ENCODE measurements at places on chromosomes 2 and 18. TPM values are rescaled to one million over a fixed set of nuclear protein-coding genes. Genes with fewer than 3 reads are reported as not detected.

GRCh38 chr2:149103081-149103620 lies 64.7 kb downstream of the LYPD6B start:
- DNase-seq = no peak

DNA sequence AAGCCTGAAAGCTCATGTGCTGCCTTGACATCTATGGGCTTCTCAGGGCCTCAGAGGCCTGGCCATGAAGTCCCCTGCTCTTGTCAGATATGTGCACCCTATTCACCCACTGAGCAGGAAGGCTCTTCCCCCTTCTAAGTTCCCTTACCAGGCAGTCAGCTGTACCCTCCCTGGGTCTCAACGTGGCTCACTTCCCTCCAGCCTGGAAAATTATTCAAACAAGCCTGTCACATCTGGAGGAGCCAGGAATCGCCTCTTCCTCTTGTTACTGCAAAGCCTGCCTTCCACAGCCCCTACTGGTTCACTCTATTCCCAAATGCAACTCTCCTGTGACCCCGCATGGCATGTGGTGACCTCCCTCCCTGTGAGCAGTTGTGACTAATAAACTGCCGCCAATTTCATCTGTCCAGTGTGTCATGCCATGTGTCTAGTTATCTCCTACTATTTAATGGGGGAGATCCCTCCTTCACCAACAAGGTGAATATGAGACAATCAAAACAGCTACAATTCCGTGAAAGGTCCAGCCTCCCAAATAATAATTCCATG lies 8.4 kb upstream of the SERPINB8 start:
- no peak for DNase-seq

DES gene
- 20.8 TPM for total RNA-seq

DNA sequence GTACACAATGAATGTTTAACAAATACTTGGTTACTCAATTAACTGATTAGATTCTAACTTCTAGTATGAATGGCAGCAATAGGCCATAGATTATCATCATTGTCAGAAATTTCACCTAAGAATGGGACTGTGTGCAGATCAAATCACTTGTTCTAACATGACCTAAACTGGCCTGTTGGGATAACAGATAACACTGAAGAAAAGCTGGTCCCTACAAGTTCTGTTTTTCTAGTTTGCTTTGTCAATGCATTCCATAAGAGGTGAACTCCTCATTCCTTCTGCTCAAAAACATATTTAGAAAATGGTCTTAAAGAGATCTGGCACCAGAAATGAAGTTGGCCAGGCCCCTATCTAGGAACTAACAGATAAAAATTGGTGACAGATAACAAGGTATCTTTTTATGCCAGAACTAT lies 175.4 kb downstream of the THADA start:
- DNase-seq = no peak

- no peak for DNase-seq
These were observed 26.9 kb upstream of the YWHAQ start for GRCh38 chr2:9657731-9658130.

DNA sequence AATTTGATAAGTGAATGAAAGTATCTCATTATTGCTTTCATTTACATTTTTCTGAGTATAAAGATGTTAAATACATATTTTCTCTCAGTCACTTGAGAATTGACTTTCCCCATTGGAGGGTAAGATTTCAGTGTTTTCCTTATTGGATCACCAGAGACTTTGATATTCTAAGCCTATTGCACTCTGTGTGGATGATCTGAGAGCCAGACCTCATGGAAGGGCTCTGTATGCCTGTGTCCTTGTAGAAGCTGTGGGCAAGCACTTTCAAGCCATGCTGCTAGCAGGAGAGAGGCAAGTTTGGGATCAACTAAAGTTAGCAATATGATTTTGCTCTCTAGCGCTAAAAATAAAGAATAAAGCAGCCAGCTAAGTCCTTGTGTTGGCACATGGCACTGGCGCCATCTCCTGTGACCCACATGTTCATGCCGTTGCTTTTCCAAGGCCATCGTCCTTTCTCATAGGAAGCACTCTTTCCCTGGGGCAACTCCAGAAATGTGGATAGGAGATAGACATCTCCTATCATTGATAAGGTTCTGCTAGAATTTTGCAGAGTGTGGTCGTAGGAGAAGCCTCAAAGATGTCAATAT lies 72.6 kb downstream of the AOX1 start:
- no peak for DNase-seq

SGPP2 gene
- total RNA-seq = not detected

- no peak for DNase-seq
These were observed 2.6 kb downstream of the RBMS1 start for GRCh38 chr2:160490733-160491685.

SLC39A10 gene
- 19.2 TPM for total RNA-seq

GRCh38 chr2:25514043-25514637 lies 159.2 kb downstream of the DTNB start:
- DNase-seq = no peak

DNA sequence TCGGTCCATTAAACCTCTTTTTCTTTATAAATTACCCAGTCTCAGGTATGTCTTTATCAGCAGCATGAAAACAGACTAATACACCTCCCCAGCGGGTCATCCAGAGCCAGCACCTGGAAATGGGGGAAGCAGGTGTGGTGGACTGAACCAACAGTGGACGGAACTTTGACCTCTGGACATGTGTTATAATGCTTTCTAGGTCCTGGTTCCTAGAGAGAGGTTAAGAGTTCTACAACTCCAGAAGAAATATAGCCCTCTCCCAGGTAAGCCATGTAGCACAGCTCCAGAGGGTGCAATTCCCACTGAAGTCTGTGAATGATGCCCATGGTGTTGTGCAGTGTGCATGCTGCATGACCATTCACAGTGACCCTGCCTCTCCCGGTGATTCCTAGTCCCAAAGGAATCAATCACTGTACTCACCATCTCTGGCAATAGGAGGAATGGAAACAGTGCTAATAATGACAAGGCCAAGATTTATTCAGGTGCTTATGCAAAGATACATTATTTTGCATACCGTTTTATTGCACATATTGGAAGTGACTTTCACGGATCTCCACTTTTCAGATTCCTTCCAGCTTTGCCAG lies 45.2 kb upstream of the MYO1B start:
- no peak for DNase-seq

DNA sequence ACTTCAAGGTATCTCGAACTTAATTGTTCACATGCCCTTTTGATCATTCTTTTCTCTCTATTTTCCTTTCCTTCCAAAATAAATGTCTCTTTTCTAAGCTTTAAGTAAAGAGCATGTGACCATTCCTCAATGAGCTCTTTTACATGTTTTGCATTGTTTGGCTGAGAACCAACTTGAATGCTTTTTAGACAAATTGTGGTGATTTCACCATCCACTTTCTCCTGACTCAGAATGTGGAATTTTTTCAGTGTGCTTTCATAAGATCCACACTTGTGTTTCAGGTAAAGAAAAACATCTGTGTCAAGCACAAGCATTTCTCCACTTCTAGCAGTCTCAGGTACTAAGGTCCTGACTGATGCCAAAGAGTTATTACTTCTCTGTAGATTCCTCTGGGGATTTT lies 10.7 kb downstream of the RBM43 start:
- DNase-seq = no peak

- no peak for DNase-seq
These were observed 39.3 kb downstream of the ZAP70 start for GRCh38 chr2:97752342-97753334.

SLC14A1 gene
- 3.7 TPM for total RNA-seq

DNA sequence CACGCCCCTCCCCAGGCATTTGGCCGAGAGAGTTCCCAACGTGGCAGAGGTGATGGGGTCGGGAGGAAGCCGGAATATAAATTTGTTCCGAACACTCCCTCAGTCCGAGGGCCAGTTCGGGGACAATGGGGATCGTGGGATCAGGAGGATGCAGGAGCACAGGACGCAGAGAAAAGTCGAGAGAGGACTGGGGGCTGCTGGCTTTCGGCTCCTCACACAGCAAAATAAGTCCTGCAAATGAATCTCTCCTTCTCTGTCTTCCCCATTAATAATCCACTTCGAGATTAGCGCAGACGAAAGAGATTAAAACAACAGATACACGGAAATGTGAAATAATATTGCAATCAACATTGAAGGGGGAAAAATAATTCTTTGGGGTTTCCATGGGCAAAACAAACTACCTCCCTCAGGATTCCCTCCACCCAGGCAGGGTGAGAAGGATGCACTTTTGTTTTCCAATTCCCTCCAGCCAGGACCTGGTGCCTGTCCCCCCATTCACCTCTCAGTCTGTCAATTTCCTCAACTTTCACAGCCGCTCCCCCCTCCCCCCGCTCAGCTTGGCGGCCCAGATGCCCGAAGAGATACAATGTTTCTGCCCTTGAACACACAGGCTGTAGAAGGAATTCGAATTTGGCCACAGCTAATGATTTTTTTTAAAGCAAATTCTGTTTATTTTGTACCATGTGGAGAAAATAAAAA lies 3.1 kb upstream of the ZEB2 start:
- DNase-seq = no peak

DNA sequence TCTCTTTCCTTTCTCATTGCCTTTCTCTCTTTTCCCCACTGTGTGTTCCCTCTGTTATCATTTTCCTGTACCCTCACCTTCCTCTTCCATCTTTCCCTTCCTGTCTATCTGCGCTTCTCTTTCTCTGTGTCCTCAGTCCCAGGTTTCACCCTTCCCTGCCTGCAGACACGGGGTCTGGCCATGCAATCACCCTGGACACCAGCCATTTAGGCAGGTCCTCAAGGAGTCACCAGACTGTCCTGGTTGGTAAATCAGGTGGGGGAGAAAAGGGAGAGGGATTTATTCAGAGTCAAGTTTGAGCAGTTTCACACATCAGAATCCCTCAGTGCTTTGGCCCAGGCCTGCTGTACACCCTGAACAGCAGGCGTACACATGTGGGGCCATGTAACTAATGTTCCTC lies 169.3 kb downstream of the ANKRD30B start:
- no peak for DNase-seq

GRCh38 chr2:1891147-1891546 lies 146.8 kb upstream of the PXDN start:
- DNase-seq = no peak

DNA sequence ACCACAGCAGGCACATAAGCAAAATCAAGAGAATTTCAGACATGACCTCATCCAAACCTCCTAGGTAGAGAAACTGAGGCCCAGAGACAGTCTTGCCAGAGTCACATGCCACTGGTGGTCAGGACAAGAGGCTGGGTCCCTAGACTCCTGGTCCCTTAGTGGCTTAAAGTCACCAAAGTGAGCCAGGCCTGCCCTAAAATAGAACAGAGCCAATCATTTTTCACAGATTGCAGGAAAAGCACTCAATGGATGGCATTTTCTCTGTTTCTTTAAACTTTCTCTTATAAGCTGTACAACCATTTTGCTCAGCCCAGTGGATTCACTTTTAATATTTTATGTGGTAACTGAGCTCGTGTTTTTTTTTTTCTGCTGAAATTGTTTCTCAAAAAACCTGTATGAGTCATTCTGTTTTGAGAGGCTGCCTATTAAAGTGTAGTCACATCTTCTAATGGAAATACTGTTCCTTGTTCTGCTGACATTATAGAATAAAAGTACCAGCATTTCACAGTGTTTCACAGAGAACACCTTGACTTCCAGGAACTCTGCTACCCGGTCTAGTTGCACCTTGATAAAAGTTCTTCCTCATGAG lies 29.6 kb downstream of the STEAP3 start:
- DNase-seq = no peak

GRCh38 chr2:45651415-45652089 lies at the start of gene PRKCE:
PRKCE (plus strand) TSS chr2:45651675.
- DNase-seq = peak; percentile 53

Measured in tibial nerve (tissue), 4 donors.